ENCODE measurements at places on chromosomes 2 and 18. TPM values are rescaled to one million over a fixed set of nuclear protein-coding genes. Genes with fewer than 3 reads are reported as not detected.

EMILIN1 gene
- total RNA-seq = 1.1 TPM

TGOLN2 gene
- total RNA-seq = 133 TPM

GPR155 gene
- total RNA-seq = 9.9 TPM

ACMSD gene
- total RNA-seq = not detected

SCG2 gene
- not detected for total RNA-seq

PAX3 gene
- not detected for total RNA-seq

RAB11FIP5 gene
- total RNA-seq = 8.9 TPM
